CD4-positive, alpha-beta T cell treated with Interleukin-2 at 100 ng/mL for 4 hours (primary cell): ENCODE measurements at places on chromosomes 6 and 20.

DNA sequence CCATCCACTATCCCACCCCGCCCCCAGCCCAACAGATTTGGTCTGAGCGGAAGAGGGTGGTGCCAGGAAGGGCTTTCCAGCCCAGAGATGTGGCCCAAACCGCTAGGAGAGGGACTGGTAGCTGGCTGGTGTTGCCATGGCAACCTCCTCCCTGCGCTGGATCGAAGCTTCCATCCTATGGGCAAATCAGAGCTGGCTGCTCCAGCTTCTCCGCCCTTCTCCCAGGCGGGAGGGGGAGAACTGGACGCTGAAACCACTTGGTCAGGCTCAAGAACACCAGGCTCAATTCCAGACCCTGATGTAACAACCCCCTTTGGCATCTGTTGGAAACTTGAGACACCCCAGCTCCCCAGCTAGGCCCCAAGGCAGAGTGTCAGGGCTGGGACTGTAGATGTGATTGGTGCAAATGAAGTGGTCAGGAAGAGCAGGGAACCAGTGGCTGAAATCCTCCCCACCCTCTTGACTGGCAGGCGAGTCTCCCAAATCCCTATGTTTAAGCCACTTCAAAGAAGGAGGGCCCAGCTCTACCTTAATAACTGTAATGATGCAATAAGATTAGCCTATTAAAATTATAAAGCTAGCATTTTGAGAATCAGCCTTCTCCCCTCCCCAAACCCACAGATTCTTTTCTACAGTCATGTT lies 4.2 kb downstream of the RIMS4 start:
- DNase-seq: no peak

DNA sequence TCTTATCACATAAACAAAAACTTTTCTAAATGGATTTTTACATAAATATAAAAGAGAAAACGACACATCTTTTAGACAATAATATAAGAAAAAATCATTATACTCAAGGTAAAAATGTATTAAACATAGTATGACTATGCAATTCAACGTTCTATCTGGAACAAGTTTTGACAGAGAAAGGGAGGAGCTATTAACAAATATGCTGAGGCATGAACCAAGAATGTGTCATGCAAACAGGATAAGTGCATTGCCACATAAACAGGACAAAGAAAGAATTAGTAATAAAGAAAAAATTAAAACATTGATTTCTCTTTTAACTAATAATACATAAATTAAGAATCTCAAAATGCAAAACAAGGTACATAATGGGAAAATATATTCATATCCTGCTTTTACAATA lies 1353.4 kb upstream of the GJE1 start:
- no peak for DNase-seq

GRCh38 chr6:100626721-100627120 lies 162.0 kb upstream of the SIM1 start:
- no peak for DNase-seq

GRCh38 chr6:33392595-33392948 lies 949 bp downstream of the KIFC1 start:
- no peak for DNase-seq

GRCh38 chr20:15379681-15380296 lies 1042.4 kb upstream of the FLRT3 start:
- DNase-seq: no peak

GRCh38 chr6:15166121-15166520 lies 79.7 kb upstream of the JARID2 start:
- no peak for DNase-seq

DNA sequence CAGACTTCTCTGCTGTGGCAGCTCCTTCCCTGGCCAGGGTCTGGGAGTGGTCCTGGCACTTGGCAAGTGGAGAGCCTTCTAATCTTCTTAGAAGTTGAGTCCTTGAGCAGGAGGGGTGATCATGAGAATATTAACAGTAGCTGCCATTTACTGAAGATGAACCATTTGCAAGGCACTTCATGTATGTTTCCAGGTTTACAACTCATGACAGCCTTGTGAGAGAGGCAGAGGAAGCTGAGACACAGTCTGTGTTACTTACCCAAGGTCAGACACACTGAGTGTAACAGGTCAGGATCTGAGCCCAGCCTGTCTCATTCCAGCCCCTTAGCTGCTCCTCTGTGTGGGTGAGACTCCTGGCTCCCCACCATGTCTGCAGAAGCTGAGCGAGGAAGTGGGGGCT lies 45.5 kb upstream of the SRF start:
- no peak for DNase-seq

DNA sequence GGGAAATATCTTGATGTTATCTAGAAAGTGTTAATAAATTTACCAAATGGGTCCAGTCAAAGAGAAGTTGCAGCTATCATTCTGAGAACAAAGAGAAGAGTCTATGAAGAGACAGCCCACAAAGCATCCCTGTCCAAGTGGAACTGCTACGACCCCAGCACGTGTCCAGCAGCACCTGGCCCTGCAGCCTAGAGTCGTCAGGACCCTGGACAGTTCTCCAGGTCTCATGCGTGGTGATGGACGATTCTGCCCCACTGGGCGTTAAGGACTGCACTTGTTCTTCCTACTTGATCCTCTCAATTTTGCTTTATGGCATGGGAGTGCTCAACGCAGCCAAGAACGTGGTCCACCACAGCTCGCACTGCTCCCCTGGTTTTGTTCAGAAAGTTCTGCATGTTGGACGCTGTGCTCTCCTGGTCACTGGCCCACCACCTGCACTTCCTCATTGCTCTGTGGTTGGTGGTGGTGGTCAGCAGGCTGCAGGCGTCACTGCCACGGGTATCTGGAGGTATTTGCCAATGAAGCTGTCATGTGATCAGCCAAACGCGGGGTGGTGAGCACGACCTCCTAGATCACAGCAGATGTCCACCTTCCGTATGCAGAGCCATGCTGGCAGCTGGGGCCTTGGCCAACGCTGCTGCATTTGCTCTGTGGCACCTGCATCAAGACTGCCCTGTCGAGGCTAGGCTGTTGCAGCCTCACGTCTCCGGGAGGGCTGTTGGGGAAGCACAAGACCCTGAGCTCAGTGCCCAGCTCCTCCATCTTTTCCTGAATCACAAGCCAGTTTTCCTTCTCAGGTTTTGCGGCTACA lies 356.4 kb downstream of the CDH4 start:
- no peak for DNase-seq

DNA sequence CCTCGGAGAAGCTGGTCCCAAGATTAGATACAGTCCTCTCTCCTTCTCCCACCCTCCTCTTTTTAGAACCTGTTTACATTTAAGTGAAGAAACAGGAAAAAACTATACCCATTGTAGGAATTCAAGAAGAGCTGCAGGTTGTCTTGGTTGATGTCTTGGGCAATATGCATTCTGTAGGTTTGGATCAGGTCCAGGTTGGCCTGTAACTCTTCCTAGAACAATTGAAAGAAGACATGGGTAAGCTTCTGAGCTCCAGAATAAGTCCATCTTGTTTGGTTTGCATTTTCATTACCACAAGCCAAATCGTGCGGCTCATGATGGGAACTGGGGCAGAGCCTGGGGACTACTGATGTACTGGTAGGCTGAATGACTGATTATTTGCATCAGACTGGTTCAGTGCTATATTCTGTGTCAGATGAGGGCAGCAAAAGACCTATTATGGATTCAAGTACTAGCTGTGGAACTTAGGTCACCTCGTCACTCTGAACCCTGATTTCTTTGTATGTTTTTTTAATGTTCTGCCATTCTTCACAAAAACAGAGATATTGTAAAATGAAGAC lies 20.3 kb upstream of the SLA2 start:
- DNase-seq: no peak

DNA sequence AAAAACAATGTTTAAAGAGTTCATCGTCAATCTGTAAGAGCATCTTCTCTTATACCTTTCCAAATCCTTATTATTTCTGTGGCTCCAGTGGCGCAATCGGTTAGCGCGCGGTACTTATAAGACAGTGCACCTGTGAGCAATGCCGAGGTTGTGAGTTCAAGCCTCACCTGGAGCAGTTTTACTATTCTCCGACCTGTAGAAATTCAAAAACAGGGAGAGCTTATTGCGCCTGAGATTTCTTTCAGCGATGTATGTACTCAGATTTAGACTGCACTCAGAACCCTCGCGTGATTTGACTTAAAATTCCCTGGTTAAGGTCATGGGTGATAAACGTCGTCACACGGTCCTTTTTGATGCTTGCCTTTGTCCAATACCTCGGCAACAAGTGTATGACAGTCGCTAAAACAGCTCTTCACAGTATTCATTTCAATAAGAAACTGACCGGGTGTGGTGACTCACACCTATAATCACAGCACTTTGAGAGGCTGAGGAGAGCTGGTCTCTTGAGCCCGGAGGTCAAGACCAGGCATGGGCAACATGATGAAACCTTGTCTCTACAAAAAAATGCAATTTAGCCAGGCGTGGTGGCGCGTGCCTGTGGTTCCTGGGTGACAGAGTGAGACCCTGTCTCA lies 11.9 kb downstream of the GPX5 start:
- DNase-seq: peak; percentile 12

- DNase-seq: no peak
Observed at GRCh38 chr6:6927521-6928361, 180.0 kb upstream of the RREB1 start.

DNA sequence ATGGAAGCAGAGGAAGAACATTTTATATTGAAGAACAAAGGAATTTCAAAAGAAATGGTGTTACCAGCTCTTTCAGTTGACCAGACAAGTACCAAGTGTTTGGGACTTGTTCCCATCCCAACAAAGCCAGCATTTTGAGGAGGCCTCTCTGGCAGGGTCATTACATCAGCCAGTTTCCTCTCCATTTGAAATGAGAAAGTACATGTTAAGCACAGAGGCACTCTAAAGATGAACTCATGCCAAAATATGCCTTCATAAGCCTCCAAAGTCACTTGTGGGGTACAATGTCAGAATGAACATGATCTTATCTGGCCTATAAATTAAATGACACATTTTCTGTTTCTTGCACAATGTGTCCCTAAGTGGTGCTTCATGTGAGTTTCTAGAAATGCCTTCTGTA lies 223.9 kb downstream of the PRL start:
- DNase-seq: no peak

DNA sequence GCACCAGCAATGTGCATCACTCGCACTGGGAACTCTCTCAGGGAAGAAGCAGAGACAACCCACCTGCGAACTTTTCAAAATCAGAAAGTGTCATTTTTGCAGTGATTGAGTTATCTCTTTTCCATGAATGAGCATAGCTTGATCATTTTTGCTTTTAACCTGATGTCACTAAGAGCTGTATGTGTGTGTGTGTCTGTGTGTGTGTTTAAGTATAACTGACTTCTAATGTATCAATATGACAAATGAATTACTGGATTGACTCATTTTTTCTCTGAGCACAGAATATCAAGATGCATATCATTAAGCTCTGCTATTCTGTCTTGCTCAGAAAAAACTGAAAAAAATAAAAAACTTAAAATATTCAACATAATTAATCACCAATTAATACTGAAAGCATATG lies 548.9 kb upstream of the MARCKS start:
- DNase-seq: no peak

DNA sequence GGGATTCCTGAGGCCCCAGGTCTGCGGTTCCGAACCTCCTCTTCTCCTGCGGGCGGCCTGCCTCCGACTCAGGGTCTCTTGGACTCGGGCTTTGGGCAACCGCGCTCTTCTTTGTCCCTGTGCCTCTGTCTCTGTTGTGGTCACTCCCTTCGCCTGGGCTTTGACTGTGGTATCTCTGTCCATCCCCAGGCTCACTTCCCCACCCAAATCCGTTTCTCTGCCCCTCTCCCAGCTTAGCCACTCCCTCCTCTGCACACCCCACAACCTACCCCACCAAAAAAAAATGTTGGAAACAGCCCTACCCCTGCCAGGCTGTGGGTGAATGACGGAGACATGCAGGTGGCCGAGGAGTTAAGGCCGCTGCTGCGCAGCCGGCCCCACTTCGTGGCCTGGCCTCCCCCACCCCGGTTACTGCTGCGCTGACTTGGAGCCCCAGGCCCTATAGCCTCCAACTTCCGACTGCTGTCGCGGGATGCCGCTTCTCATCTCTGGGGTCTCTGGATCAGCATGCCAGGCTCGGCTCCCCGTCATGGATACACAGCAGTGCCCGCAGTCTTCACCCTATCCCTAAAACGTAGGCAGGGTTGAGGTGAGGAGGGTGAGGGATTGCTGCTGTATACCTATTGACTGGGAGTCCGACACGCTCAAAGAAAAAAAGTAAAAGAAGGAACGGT lies 2.7 kb upstream of the MAFB start:
- no peak for DNase-seq

DNA sequence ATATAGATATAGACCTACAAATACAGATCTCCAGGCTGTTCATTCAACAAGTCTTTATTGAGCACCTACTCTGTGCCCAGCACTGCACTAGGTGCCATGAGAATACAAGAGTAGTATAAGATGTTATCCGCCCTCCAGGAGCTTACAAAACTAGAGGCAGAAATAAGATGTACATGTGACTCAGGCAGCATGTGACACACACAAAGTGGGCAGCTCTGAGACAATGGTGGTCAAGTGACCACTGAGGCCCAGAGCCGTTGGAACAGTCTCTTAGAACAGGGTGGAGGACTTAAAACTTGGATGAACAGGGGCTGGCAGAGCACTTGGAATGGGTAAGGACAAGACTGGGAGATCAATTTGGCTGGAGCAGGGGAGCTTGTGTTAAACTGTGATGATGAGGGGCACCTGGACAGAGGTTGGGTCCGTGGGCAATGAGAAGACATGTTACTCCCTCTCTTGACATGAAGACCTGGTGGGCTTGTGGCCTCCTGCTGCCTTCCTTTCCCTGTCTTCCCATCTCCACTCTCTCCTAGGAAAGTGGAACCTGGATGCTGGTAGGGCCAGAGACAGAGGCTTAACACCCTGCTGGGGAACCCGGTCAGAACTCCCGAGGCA lies 21.2 kb downstream of the TRIM15 start:
- no peak for DNase-seq

- DNase-seq: peak; percentile 49
Observed at GRCh38 chr20:51420111-51420510, 122.4 kb downstream of the NFATC2 start.

DNA sequence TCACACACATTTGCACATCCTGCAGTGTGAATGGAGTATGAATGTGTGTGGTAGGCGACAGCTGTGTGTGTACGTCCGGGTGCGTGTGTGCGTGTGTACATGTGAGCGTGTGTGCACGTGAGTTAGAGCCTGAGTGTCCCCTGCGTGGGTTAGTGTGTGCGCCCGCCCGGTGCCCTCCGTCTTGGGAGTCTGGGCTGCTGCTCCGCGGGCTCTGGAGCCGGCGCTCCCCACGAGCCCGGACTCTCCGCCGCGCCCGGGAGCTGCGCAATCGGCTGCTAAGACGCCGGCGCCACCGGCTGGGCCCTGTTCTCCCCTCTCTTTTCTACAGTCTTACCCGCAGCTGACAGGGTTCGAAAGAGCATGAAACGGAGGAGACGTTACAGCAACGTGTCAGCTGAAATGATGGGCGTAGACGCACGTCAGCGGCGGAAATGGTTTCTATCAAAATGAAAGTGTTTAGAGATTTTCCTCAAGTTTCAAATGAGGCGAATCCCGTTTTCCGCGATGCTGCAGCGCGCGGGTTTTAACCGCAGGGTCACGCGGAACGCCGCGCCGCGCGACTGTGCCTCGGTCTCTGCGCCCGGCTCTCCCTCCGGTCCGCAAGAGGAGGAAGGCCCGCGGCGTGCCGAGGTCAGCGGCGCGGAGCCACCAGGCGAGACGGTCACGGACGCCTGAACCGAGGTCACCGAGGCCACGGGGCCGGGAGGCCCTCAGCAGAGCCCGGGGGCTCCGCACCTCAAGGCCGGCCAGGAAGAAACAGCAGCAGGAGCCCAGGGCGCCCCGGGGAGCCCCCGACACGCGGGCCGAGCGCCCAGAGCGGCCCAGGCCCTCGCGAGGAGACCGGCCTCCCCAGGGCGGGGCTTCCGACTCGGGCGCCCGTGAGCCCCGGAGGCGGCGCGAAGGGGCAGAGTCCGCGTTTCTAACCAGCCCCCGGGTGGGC lies 95.3 kb upstream of the BHLHE23 start:
- DNase-seq: peak; percentile 48
